ENCODE measurements at places on chromosomes 6 and 20.

DNA sequence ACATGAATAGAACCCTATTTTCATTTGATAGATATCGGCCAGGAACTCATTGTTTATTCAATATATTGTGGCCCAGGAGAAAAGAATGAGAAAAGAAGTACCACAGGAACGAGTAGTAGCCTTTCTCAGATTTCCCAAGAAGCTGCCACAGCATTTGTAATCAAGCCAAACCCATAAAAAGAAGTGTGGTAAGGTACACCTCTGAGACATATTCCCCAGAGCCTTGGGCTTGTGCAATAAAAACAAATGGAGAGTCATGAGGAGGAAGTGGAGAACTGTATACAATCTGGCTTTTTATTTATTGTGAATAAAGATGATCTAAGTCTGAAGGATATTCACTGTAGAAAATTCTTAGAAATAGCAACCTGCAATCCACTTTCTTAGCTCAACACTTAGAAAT lies 36.7 kb downstream of the KIF6 start:
- peak; percentile 50 for DNase-seq

GRCh38 chr20:9285617-9286016 lies 216.7 kb downstream of the PLCB4 start:
- no peak for DNase-seq

GRCh38 chr20:12978126-12978394 lies 30.7 kb upstream of the SPTLC3 start:
- no peak for DNase-seq

DNA sequence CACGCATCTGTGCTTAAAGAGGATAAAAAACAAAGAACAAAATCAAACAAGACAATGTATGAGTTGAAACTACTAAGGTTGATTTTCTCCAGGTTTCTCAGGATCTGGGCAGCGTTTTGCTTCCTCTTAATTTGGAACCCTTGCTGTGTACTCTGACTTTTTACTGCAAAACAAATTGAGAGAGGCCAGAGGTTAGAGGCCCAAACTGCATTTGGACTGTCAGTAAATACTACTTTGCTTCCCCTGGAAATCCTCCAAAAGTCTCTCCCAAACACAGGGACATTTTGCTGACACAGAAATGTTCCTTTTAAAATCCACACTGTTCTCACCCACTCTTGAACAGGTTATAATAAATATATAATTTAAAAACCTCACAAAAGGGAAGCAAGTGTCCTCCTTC lies 1.1 kb downstream of the ARG1 start:
- no peak for DNase-seq

DNA sequence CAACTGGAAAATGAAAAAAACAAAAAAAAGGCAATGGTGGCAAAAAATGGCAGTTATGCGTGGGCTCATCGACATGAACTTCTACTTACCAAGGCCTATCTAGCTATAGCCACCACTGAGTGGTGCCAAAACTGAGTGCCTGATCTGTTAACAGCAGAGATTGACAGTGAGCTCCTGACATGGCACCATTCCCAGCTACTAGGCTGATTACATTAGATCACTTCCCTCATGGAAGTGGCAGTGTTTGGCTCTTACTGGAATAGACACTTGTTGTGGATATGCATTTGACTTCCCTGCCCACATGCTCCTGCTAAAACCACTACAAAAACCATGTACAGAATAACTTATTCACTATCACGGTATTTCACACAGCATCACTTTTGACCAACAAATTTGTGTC lies 216.1 kb upstream of the SGK1 start:
- DNase-seq = no peak

- no peak for DNase-seq
Measured at GRCh38 chr6:63353286-63353630, 33.5 kb upstream of the LGSN start.

- DNase-seq = no peak
Measured at GRCh38 chr6:65760285-65760684, 53.3 kb upstream of the EYS start.

GRCh38 chr6:31490115-31490873 lies 7.7 kb upstream of the MICB start:
- no peak for DNase-seq

DNA sequence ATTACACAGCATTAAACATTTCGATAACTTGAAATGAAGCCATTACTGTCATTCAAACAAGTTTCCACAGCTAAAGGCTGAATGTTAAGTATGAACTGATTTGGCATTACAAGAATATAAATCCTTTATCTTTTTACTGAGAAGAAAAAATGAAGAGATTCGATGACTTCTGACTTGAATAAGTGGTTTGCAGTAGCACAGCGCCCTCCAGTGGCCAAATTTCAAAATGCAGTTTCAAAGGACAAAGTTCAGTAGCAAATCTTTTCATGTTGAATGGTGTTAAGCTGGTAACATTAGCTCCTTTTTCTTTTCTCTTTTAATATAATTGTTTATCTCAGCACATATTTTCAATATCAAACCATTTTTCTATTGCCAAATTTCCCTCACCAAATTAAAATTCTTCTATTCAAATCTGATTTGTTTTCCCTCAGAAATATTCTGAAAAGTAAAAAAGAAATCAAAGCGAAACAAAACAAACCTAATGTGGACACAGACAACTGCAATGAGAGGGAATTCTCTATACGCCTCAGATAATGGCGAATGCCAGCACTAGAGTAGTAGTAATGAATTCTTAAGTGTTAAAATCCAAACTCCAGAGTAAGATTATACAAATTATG lies 145.7 kb downstream of the BTBD9 start:
- no peak for DNase-seq

DNA sequence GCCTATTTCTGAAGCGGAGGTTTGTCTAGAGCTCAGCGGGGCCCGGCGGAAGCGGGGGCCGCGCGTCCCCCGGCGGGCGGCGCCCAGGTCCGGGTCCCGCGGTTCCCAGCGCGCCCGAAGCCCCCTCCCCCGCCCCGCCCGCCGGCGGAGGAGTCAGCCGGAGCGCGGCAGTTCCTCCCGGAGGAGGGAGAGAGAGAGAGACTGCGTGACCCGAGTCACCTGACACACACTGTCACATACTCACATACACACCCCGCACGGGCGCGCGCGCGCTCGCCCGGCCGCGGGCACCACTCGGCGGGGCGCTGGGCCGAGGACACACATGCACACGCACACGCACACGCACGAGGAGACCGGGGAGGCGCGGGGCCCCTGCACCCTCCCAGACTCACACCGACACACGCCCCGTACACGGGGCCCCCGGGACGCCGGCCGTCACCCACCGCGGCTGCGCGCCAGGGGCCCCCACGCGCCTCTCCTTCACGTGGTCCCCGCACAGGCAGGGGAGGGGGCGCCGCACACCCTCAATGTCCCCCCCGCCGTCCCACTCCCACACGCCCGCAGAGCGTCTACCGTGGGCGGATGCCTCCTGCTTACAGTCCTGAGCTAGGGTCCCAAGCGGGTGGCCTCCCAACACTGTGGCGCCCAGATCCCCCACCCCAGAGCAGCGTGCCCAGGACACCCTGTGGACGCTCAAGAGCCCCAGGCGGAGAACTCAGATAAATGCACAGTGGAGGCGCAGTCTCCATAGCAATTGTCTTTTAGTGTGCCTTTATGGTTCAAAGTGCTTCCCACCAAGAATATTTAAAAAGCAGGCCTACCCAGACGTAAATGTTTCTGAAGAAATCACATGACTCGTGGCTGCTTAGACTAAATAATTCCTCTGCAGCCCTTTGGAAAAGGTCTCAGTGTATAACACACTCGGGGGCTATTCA lies at the start of gene RRAGD:
Gene RRAGD (minus strand): TSS at position 203 of the 935 bp plus-strand sequence. CDS start 280 bp downstream, outside the sequence.
- no peak for DNase-seq

DNA sequence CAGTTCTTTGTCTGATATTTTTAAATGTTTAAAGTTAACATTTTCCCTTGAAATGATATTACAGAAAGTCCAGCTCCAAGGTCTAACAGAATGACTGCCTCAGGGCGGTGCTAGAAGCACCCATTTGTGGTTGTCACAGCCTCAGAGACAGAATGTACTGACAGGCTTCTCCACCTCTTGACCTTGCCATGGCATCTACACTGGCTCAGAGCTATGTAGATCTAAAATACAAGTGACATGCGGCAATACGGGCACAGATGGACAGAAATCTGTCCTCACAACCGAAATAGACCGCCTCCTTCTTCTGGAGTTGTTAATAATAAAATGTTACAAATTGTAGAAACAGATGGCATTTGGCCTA lies 167.2 kb upstream of the THEMIS start:
- DNase-seq = no peak

DNA sequence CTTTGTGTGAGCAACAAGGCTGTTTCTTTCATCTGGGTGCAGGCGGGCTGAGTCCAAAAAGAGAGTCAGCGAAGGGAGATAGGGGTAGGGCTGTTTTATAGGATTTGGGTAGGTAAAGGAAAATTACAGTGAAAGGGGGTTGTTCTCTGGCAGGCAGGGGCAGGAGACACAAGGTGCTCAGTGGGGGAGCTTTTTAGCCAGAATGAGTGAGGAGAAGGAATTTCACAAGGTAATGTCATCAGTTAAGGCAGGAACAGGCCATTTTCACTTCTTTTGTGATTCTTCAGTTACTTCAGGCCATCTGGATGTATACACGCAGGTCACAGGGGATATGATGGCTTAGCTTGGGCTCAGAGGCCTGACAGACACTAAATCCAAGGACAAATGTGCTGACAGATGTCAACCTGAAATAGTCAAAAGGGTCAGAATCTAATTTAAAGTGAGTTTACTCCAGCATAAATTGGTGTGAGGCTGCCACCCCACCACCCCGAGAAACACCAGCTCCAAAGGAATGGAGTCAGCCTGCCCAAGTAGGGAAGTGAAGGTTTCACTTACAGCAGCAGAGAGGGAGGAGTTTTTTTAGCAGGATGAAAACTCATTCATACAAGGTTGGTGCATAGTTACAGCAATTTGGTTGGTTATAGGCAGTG lies 560.0 kb upstream of the CDH4 start:
- DNase-seq = no peak

DNA sequence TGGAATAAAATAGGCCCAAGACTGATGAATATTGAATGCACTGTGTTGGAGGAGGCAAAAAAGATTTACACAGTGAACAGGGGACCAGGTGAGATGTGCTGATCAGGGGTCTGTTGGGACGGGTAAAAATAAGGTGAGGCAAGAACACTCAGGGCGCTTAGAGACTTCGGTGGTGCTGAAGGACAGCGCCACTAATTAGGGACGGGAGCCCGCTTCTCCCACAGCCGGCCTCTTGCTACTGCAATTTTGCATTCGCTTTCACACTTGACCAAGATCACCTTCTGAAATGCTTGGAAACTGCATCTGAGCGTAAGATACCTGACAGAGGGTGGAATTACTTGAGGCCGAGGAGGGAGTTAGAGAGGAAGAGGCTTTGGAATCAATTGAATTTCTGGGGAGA lies 7.3 kb downstream of the TFAP2D start:
- DNase-seq = no peak

- no peak for DNase-seq
Measured at GRCh38 chr6:66717801-66718200, 1010.8 kb upstream of the EYS start.

- no peak for DNase-seq
Measured at GRCh38 chr6:116507324-116507723, 4.1 kb upstream of the CALHM5 start.

DNA sequence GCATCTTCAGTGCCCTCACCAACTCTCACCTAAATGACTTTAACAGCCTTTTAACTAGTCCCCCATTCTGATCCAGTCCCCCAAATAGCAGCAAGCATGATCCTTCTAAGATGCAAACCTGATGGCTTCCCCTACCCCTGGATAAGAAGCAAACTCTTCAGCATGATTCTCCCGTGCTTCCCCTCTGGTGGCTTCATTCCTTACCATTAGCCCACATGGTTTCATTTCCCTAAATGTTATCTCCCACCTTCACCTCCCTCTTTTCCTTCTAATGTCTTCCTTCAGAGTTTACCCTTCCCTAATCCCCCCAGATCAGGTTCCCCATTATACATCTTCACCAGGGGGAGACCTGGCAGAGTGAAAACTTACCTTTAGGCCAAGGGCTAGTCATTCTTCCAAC lies 4.0 kb upstream of the RAB5IF start:
- no peak for DNase-seq

DNA sequence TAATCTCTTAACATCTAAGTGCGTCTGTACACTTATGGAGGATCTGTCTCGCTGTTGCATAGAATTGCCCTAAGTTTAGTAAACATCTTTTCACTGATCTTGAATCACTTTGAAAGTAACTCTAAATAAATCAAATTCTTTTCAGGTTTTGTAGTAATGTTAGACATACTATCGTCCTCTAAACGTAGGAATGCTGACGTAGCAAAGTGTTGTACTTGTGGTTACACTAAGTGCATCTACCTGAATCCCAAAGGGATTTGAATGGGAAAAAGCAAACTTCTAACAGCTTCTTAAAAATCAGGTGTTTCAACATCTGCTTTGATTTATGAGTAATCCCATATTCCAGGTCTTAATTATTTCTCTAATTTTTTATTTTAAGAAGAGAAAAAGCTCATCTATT lies 49.8 kb downstream of the MAP7 start:
- DNase-seq = no peak

DNA sequence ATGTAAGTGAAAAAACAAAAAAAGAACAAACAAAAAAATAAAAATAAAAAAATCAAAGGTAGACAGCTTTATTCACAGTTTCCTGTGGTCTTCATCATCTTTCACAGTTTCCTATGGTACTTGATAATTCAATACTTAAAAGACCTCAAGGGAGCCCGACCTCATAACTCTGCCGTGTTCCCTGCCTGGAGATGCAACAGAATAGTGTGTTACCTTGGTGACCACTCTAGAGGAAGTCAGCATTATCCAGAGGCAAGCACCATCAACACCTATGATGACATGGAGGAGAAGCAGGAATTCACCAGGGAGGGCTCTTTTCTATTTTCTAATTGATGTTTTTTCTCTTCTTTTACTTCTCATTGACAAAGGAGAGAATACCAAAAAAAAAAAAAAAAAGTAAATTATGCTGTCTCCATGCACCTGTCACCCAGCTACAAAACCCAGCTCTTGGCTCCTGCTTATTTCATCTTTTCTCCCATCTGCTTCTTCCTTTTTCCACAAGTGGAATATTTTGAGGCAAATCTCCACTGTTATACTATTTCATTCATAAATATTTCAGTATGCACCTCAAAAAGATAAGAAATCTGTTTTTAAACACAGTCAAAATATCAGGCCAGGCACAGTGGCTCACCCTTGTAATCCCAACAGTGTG lies 95.8 kb upstream of the STXBP5 start:
- DNase-seq = no peak

- DNase-seq = no peak
Measured at GRCh38 chr6:17473554-17473953, 80.2 kb downstream of the CAP2 start.

- DNase-seq = no peak
Measured at GRCh38 chr6:161853657-161854056, 579.8 kb upstream of the AGPAT4 start.

DNA sequence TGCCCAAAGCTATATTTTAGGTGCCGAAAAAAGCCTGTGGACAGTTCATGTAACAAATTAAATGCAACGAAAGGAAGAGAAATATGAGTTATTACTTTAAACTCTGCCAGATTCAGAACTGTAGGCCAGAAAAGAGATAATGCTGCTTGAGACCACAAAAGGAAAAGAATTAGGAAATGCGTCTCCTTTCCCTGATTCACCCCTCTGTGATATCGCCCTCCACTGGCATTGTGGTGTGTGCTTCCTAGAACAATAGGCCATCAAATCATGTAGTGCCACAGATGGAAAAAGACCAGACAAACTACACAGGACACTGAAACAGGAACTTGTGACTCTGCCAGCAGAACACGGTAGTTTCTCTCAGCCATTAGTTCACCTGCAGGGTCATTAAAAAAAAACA lies 14.7 kb upstream of the LAMA4 start:
- DNase-seq = no peak

GRCh38 chr6:46507426-46507825 lies 16.2 kb upstream of the RCAN2 start:
- no peak for DNase-seq

GRCh38 chr6:104623052-104623690 lies 236.5 kb downstream of the HACE1 start:
- no peak for DNase-seq

Data from GM04503 (cell line).